Pulmonary artery endothelial cell (primary cell): ENCODE measurements at places on chromosomes 1 and 21. TPM values are rescaled to one million over a fixed set of nuclear protein-coding genes. Genes with fewer than 3 reads are reported as not detected.

GRCh38 chr21:31873696-31874599, 1.1 kb downstream of the HUNK start:
- no peak for DNase-seq

Gene SLC44A5
- 3.0 and 13.3 TPM in 2 replicates for total RNA-seq

GRCh38 chr1:73029571-73029970, 747.2 kb upstream of the NEGR1 start:
- DNase-seq, result no peak

DNA sequence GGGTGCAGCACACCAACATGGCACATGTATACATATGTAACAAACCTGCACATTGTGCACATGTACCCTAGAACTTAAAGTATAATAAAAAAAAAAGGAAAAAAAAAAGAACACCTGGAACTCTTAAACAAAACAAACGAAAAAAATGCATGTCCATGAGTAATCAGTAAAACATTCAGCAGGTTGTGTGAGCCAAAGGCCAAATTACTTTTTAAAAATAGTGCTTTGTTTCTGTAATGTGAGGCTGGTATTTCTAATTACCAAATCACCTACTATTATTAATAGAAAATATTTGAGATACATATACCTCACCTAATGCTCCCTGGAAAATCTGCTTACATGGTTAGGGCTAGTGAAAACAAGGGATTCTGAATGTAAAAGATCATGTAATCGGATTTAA, 294.4 kb upstream of the NR5A2 start:
- DNase-seq, result no peak

Gene ANKRD35
- total RNA-seq, result 0.32 and 0.33 TPM in 2 replicates
